ENCODE measurements at places on chromosomes 1 and 21.
A peak's percentile ranks its signal among the peaks of the same experiment; 100 is the strongest.

DNA sequence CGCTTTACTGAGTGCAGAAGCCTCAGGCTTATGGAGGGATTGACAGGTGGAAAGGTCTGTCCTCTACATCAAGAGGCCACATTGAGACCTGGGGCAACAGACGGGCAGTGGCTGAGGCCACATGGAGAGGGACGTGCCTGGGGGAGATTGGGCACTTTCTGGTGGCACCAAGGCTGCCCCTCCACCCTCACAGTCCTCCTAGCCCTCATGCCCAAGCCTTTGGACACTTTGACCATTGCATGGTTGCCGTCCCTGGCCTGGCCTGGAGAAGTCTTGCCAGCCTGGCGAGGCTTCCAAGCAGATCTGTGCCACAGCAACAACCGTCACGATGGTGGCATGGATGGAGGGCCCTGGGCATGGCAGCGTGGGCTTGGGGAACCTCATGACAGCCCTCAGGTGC, 192.1 kb upstream of the VAMP3 start:
- no peak for DNase-seq

GRCh38 chr1:81437649-81438048, 363.1 kb upstream of the ADGRL2 start:
- DNase-seq = no peak

GRCh38 chr1:181936269-181936668, 125.2 kb downstream of the ZNF648 start:
- DNase-seq = no peak

- peak; percentile 15 for DNase-seq
Measured at GRCh38 chr1:154191990-154192461, at the start of gene TPM3. Gene TPM3, minus strand, starts transcription at chr1:154192100. Its CDS starts 82 bp downstream, at chr1:154192018.

- DNase-seq = peak; percentile 93
Measured at GRCh38 chr1:12434174-12434573, 183.8 kb downstream of the DHRS3 start.

GRCh38 chr1:169078163-169078883, 28.2 kb upstream of the ATP1B1 start:
- no peak for DNase-seq

- DNase-seq = peak; percentile 57
Measured at GRCh38 chr1:37890378-37891014, 31.1 kb upstream of the MTF1 start.

- no peak for DNase-seq
Measured at GRCh38 chr1:220219865-220220698, 52.2 kb downstream of the RAB3GAP2 start.

GRCh38 chr1:174167265-174167803, 8.0 kb downstream of the RABGAP1L start:
- no peak for DNase-seq

GRCh38 chr1:7482772-7483495, 288.2 kb upstream of the VAMP3 start:
- DNase-seq = no peak

- no peak for DNase-seq
Measured at GRCh38 chr1:47384083-47384482, 32.0 kb upstream of the FOXE3 start.

- DNase-seq = no peak
Measured at GRCh38 chr1:205188098-205188497, 23.4 kb downstream of the DSTYK start.

- DNase-seq = peak; percentile 93
Measured at GRCh38 chr1:245822996-245823395, 668.2 kb downstream of the KIF26B start.

GRCh38 chr1:203888807-203889251, 27.4 kb downstream of the SNRPE start:
- DNase-seq = peak; percentile 82

- no peak for DNase-seq
Measured at GRCh38 chr1:109627692-109628399, 8.2 kb downstream of the AMPD2 start.

DNA sequence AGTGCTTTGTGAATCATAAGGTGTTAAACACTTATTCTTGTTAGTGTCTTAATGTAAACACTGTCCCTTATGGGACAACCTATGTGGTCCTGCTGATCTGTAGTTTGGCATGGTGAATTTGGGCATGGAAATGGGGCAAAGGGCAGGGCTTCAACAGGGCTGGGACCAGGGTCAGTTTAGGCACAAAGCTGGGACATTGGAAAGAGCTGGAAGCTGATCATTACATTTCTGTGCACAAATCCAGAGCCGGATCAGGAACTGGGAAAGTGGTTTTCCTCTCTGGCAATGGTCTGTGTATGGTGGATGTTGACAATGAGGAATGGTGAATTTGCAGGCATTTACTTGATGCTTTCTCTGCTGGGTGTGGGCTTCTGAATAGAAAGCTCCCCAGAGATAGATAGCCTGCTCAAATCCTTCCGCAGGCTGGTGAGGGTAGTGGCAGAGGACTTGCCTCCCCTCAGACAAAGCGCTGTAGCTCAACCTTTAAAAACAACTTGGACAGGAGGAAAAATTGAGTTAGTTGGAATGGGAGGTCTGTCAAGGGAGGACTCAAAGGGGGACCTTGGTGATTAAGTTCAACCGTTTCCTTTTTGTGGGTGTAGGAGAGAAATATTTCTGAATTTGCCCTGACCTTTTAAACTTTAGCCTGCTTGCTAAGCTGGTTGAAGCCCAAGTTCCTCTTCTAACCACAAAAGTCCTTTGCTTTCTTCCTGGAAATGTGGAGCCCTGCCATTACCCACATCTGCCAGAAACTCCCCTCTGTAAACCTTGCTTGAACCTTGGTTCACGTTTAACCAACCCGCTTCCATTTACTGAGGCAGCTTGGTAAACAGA, 35.3 kb downstream of the HLX start:
- peak; percentile 75 for DNase-seq

DNA sequence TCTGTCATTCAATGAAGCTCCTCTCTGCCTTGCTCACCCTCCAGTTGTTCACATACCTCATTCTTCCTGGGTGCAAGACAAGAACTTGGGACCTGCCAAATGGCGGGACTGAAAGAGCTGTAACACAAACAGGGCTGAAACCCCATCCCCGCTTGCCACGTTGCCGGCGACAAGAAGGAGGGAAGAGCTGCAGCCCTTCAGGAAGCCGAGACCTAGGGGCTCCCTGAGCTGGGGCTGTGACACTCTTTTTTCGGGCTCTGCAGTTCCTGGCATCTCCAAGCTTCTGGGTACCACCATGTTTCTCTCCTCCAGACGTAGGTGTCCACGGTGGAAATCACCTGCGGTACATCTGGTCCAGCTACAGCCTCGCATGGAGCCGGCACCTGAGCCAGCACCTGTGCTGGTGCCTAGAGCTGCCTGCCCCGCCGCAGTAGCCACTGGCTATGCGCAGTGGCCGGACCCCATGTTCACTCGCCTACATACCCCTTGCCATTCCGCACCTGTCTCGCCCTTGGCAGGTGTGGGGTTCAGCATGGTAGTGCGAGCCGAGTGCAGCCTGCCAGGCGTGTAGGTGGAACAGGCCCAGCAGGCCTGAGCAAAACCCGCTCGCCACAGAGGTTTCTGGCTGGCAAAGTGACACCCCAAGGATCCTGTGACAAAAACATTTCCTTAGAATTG, 367.0 kb upstream of the NEGR1 start:
- DNase-seq = no peak

DNA sequence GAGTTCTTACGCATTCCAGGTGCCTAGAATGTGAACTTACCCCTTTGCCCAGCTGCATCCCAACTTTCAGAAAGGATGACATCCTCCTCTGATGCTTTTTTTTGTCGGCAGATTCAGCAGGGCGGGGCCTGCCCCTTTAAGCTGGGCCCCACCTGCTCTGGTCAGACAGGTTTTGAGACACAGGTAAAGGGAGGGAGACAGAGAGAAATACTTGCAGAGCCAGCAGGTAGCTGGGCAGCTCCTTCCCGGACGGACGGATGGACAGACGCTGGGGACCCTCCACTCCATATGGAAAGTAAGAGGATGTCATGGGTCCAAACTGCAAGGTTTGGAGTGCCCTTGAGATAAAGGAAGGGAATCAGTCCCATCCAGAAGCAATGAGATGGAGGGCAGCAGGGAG, at the start of gene TMEM79:
Gene TMEM79 (plus strand): TSS at position 214 of the 400 bp plus-strand sequence. CDS start 902 bp downstream, outside the sequence.
- no peak for DNase-seq

- DNase-seq = no peak
Measured at GRCh38 chr1:44724296-44724954, 6.5 kb downstream of the RNU5D-1 start.

DNA sequence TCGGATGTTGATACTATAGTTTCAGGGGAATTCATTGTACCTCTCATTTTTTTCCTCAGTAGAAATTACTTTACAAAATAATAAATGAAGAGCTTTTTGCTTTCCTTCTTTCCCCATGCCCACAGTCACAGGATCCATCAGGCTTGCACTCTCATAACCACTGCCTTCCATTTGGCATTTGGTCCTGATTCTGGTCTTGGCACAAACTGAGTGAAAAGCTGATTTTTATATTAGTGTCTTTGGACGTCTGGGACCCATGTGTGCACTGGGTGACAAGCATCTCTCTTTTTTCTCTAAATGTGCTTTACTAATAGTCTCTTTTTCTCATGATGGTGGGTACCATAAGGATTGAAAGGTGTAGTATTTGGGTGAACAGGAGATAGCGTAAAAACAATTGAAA, 2.8 kb downstream of the ELAVL4 start:
- DNase-seq = no peak

All from M059J (cell line).